ENCODE measurements at places on chromosomes 11 and 22.

- no peak for DNase-seq
These were observed 104.5 kb upstream of the GRAMD1B start for GRCh38 chr11:123325533-123325932.

DNA sequence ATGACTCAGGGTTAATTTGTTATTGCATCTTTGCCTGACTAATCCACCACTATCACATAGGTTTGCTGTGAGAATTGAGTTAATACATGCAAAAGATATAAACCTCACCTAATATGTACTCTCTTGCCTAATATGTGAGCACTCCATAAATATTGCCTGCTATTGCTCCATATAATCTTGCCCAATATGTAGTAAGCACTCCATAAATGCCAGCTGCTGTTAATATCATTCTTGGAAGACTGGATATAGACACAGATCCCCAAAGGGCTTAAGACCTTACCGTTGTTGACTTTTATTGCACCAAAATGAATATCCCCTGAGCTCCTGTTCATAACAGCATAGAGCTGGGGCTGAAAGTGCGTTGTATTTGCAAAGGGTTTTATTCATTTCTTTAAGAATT lies 27.0 kb upstream of the LRRC55 start:
- no peak for DNase-seq

GRCh38 chr11:8834379-8834778 lies 76.6 kb upstream of the AKIP1 start:
- no peak for DNase-seq

GRCh38 chr11:64764040-64764611 lies 4.4 kb upstream of the PYGM start:
- DNase-seq, result no peak

- no peak for DNase-seq
These were observed 146.1 kb upstream of the C11orf87 start for GRCh38 chr11:109275931-109276330.

GRCh38 chr11:29321293-29322132 lies 695.3 kb downstream of the KCNA4 start:
- DNase-seq, result no peak

GRCh38 chr11:36330411-36330810 lies 34.3 kb downstream of the PRR5L start:
- no peak for DNase-seq

GRCh38 chr11:76501526-76502202 lies 56.8 kb downstream of the EMSY start:
- DNase-seq, result no peak

DNA sequence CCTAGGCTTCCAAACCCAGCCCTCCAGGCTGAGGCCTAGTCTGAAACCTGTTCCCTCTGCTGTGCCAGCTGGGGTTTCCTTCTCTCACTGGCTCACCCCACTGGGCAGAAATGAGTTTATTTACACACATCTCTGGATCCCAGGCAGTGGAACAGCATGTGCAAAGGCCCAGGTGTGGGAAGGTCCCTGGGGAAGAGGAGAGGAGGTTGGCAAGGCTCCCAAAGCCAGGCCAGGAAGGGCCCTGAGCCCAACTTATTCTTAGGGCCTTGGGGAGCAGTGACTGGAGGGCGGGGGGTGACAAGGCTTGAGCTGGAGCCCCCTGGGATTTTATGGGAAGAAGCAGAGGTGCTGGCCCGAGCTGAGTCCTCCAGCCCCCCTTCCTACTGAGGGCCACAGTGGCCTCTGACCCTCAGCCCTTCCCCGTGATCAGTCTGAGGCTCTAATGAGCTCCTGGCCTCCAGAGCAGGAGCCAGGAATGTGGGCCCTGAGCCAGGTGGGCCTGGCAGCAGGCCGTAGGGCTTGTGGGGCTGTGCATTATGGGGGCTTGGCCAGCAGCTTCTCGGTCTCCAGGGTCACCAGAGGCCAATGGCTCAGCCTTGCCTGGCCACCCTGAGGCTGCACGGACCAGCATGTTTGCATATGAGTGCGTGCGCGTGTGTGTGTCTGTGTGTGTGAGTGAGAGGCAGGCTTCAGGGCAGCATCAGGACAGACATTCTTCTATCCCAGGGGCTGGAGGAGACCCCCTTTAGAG lies 2.9 kb downstream of the MYO7A start:
- no peak for DNase-seq

DNA sequence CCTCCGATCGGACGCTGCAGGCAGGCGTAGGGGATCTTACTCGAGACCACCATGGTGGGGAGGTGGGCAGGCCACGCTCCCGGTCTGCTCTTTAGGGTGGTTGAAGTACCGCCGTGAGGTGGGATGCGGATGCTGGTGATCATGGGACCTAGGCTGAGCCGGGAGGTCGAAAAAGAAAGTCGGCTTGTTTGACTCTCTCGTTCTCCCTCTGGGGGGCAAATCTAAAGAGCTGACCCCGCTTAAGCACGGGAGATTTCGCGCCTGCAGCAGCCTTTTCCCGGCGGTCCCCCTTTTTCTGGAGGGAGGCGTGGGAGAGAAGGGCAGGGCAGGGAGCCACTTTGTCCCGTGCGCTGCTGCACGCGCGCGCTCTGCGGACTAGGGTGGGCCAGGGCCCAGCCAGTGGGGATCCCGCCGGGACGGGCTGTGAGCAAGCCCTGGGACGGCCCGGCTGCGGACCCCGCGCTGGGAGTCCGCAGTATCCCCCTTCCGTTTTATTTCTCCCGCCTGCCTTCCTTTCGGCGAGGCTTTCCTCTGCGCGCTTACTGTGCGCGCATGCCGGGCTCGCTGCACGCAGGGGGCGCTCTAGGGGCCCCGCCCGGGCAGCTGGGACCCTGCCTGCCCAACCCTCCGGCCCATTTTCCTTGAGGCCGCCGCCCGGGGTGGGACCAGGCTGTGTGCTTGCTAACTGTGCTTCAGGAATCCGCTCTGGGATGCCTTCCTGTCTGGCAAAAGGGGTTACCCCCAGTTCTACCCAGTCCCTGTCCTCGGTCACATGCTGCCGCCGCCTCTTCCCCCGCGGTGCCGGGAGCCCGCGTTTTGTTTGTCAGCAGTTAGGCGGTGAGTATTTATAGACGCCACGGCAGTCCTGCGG lies 81.0 kb downstream of the PRR5L start:
- DNase-seq, result no peak

DNA sequence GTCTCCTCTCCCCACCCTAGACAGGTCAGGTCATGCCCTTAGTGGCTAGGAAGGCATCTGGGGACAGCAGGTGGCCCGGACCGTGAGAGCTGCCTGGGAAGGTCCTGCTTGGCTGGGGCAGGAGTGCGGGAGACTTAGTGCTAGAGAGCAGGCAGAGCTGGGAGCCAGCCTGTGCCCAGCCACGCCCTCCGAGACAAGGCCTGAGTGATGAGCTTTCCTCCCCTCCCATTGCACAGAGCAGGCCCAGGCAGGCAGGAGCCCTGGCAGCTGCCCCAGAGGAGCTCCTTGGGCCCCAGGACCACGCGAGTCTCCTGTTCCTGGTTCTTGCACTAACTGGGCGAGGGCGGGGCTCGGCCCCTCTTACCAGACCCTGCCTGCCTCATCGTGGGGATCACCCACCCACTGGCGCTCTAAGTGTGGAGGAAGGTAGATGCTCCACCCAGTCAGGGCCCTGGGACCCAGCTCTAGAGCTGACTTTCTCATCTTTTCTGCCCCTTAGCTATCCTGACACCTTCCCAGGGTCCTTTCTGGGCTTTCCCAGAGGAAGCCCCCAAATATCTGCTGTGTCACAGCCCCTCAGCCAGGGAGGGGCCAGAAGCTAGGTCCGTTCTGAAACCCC lies 44.9 kb downstream of the MACROD1 start:
- no peak for DNase-seq

Measured in stimulated activated CD4-positive, alpha-beta T cell treated with anti-CD3 and anti-CD28 coated beads, TNF-alpha, amount 100 ng/mL, for 1 hour (primary cell).